Mammary epithelial cell (primary cell): ENCODE measurements at places on chromosomes 6 and 20. TPM values are rescaled to one million over a fixed set of nuclear protein-coding genes. Genes with fewer than 3 reads are reported as not detected.

Gene C4B
- 2.3 TPM for polyA plus RNA-seq

Gene SLC12A5
- polyA plus RNA-seq, result 0.94 TPM

Gene EMILIN3
- polyA plus RNA-seq, result 0.02 TPM

Gene MCCD1
- not detected for polyA plus RNA-seq

Gene PRR18
- 0.01 TPM for polyA plus RNA-seq

Gene CST9
- not detected for polyA plus RNA-seq
